ENCODE measurements at places on chromosomes 4 and X. TPM values are rescaled to one million over a fixed set of nuclear protein-coding genes. Genes with fewer than 3 reads are reported as not detected.

DNA sequence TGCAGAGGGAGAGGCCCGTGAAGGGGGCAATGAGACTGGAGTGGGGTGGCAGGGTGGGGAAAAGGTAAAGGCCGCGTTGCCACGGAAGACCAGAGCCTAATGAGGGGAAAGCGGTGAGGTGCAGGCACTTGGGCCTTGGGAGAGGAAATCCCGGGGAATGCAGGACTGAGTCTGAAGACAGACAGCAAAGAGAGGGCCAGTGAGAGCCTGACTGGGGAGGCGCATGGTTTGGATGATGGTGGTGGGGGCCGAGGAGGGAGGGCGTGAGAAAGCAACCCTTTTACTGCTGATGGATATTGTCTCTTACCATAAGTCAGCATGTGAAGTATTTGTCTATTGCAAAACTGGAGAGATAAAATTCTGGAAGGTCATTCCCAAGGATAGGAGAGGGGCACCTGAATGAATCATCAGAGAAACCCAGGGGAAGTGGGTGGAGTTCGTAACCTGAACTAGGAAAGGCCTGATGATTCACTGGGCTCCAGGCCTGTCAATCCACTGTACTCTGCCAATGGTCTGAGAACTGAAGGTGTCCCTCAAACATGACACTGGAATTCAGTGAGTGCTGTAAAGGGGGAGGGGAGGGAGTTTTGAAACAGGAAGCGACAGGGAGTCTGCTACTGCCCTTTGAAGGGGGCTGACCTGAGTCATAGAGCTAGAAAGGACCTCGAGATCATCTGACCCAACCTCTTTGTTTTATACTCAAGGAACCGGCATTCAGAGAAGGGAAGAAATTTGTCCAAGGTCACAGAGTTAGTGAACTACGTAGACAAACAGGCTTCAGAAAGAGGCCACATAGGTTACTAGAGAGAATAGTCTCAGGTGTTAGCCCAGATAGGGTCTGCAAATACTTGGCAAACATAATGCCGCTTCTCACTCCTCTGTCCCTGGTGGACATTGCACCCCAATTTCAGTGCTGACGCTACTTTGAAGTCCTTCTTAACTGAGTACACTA, 52.2 kb downstream of the NALF2 start:
- DNase-seq: no peak

- DNase-seq: no peak
Measured at GRCh38 chr4:21890231-21890630, 58.3 kb downstream of the KCNIP4 start.

DNA sequence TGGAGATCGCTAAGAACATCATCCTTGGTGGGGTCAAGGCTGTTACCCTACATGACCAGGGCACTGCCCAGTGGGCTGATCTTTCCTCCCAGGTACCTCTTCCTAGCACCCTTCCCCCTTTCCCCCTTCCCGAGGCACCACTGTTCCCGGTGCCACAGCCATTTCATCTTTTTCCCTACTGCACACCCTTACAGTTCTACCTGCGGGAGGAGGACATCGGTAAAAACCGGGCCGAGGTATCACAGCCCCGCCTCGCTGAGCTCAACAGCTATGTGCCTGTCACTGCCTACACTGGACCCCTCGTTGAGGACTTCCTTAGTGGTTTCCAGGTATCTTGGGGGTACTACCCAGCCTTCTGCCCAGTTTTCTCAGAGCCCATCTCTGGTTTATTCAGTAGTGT, 5.7 kb downstream of the UBA1 start:
- no peak for DNase-seq

The TMSB4X gene
- total RNA-seq: 6,612 TPM

The MAGEA4 gene
- not detected for total RNA-seq

GRCh38 chr4:90103991-90104390, 23.2 kb upstream of the CCSER1 start:
- DNase-seq: no peak

- no peak for DNase-seq
Measured at GRCh38 chr4:4254199-4254598, 6.2 kb upstream of the TMEM128 start.

DNA sequence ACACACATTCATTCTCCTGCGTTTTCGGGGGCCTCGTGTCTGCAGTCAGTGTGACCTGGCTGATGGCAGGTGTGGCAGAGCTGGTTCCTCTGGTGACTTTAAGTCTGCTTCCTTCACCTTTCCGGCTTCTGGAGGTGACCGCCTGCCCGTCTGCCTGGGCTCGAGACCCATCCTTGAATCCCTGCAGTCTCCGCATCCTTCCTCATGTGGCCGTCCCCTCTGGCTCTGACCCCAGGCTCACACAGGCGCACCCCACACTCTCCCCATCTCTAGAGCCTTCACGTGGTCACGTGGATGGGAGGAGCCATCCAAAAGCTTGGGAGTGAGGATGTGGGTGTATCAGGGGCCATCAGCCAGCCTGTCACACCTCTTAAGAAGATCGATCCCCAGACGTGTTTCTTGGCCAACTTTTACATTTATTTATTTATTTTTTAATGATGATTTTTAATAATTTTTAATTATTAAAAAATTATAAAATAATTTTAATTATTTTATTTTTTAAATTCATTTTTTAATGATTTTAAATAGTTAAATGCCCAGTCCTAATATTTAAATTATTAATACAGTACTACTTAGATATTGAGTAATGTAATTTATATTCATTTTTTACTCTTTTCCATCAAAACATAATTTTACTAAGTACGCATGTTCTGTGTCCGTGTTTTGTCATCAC, 20.9 kb downstream of the RGS12 start:
- DNase-seq: no peak

The APLN gene
- total RNA-seq: 0.26 TPM

DNA sequence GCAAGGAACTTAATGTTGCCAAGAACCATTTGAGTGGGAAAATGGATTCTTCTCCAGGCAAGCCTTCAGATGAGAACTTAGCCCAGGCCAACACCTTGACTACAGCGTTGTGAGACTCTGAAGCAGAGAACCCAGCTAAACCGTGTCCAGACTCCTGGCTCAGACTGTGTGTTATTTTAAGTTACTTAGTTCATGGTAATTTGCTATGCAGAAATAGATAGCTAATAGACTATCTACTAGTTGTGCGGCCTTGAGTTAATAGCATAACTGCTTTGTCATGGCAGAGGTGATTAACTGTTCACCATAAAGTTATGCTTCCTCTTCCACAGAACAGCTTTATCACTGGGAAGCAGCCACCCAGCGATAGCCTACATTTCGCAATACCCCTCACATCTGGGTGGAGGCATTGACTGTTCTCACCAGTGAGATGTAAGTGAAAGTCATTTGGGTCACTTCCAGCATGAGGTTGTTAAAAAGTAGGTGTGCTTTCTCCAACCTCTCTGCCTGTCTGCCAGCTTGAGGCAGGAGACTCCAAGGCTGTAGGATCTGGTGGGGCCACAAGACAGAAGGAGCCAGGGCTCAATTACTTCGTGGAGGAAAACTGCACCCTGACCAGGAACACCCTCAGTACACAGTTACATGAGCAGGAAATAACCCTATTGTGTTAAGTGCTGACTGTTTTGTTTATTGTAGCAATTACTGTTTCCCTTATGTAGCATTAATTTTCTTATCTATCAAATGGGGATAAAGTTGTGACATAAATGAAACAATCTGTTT, 94.2 kb downstream of the GPAT3 start:
- no peak for DNase-seq

DNA sequence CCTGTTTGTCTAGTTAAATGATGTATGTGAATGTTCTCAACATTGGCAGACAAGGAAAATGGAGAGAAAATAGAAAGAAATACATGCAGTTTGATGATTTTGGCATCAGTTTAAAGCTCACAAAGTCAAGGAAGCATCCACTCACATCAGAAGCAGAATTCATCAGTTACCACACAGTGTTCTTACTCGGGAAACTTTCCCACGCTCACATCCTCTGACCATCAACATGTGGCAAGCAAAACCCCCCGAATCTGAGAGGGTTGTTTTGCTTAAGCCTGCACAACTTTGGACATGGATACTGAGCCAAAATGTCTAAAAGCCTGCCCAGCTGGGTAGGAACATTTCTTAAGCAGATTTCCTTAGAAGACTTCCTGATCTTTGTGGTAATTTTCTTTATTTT, 407.6 kb downstream of the ANKRD50 start:
- no peak for DNase-seq

GRCh38 chr4:13137390-13137789, 346.8 kb downstream of the RAB28 start:
- no peak for DNase-seq

The HHIP gene
- total RNA-seq: not detected
